ENCODE measurements at places on chromosomes 1 and 21.

- no peak for DNase-seq
Measured at GRCh38 chr1:210608767-210609166, 280.1 kb downstream of the HHAT start.

DNA sequence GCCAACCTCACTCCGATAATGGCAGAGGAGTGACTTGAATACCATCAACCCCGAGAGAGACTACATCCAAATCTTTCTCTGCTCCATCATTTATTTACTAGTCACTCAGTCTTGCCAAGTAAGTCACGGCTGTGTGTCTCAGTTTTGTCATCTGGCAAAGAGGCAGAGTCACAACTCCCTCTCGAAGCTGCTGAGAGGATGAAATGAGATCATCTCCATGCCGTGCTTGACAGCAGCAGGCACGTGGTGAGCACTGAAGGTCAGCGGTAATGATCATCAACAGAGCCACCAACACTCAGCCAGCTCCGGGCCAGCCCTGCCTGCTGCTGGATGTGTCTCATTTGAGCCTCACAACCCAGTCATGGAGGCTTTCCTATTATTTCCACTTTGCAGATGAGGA is 19.9 kb downstream of the ALDH4A1 start:
- no peak for DNase-seq

- DNase-seq: no peak
Measured at GRCh38 chr1:97767381-97767780, 153.5 kb downstream of the DPYD start.

DNA sequence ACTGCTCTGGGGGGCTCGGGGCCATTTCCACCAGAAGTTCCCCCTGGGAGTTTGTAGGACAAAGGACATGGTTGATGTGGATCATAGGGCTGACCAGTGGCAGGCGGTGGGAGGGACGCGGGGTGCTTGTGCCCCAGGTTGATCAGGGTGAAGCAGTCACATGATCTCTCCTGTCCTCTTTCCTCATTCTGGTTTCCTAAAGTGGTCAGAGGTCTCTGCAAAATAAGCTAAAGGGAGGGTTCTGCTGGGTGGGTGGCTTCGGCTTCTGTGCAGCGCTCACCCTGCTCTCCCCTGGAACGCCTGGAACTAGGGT is 9.2 kb downstream of the PDXK start:
- no peak for DNase-seq

GRCh38 chr1:210978316-210978973 is 155.5 kb downstream of the KCNH1 start:
- no peak for DNase-seq

GRCh38 chr1:113683384-113684152 is 75.7 kb downstream of the PHTF1 start:
- no peak for DNase-seq
